CD4-positive, alpha-beta T cell treated with Interleukin-12 subunit alpha and Interleukin-12 subunit beta, for 1 hour (primary cell): ENCODE measurements at places on chromosomes 11 and 22.

GRCh38 chr11:37449146-37449545, 851.1 kb upstream of the RAG2 start:
- no peak for DNase-seq

DNA sequence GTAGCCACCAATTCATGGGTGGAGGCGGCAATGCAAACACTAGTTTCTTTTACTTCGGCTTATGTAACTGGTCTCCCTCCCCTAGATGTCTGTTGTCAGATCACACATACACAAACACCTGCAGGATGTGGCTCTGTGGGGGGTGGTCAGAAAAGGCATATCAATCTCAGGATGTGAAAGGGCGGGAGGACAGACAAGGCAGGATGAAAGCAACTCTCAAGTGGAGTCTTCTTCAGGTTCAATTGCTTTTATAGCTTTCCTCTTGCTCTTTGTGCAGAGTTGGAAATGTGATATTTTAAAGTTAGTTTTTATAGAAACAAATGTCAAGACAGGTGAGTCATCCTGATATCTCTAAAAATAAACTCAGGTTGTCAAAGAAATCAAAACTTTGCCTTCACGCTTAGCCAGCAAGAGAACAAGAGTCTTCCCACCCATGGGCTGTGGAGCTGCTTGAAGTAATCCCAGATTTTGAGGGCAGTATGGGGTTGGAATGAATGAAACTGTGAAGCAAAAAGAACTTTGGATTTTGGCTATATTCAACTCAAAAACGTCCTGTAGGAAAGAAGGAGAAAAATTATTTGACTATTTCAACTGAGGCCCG, 423.4 kb downstream of the GUCY1A2 start:
- no peak for DNase-seq

DNA sequence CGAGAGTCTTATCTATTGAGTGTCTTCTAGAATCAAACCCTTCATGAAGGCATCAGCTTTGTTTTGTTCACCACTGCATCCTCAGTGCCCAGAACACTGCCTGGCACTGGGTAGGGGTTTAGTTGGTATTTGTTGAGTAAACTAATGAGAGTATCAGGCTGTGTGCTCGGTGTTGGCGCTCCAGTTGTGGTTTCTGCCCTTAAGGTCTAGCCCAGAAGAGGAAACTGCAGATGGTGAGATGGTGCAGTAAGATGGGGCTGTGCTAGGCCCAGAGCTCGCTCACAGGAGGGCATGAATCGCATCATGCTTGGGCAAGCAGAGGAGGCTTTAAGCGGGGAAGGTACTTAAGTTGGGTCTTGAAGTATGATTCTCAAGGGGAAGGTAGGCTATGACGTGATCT, 97.2 kb downstream of the FBXO7 start:
- DNase-seq, result no peak

GRCh38 chr22:49568751-49569285, 258.9 kb downstream of the BRD1 start:
- no peak for DNase-seq

- no peak for DNase-seq
These were observed 5.1 kb downstream of the CCDC89 start for GRCh38 chr11:85680897-85681296.
